ENCODE measurements at places on chromosomes 7 and 10.

GRCh38 chr7:138499340-138499739 lies 39.3 kb downstream of the TRIM24 start:
- DNase-seq = no peak

- DNase-seq = no peak
Measured at GRCh38 chr7:20744954-20745446, 41.7 kb downstream of the SP8 start.

DNA sequence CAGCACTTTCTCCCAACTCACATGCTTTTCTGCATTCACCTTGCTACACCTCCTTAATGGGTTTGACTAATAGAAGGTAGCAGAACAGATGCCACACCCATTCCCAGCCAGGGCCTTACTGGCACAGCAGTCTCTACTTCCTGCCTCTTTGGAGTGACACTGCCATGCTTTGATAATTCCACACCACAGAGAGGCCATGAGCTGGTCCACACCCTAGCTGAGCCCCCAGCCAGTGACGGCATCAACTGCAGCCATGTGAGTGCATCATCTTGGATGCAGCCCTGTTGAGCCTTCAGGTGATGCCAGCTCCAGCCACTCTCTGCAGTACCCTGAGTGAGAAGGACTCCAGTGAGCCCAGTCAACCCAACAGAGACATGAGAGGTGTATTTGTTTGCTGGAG lies 27.5 kb upstream of the EZH2 start:
- DNase-seq = no peak

GRCh38 chr7:71746006-71746405 lies 614.1 kb downstream of the GALNT17 start:
- DNase-seq = no peak

- DNase-seq = no peak
Measured at GRCh38 chr7:130195396-130195795, 9.8 kb downstream of the TMEM209 start.

- no peak for DNase-seq
Measured at GRCh38 chr7:13042605-13043236, 355.3 kb downstream of the ARL4A start.

DNA sequence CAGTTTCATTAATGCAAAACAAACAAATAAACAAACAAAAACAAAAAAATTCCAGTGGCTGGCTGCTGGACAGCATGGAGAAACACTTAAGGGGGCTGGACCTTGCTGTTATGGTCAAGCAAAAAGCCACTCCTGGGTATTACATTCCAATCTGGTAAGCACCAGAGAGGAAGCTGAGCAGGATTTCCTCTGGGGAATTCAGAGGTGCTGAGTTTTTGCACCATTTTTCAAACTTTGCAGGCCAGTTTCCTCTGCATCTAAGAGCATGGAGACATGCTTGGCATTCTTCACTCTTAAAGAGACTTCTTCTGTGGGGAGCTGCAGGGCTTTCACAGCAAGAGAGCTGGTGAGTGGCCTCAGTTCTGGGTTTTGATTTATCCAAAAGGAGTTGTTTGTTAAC lies 84.5 kb downstream of the FZD1 start:
- DNase-seq = no peak

GRCh38 chr10:29529146-29529545 lies 105.6 kb downstream of the SVIL start:
- DNase-seq = no peak

Measured in stimulated activated CD8-positive, alpha-beta memory T cell treated with anti-CD3 and anti-CD28 coated beads, Interleukin-7, amount 100 ng/mL, for 24 hours (primary cell).